ENCODE measurements at places on chromosomes 5 and 9.

GRCh38 chr9:126844085-126844484, 16.4 kb upstream of the ZBTB34 start:
- no peak for DNase-seq

GRCh38 chr5:181053488-181054121, 13.5 kb downstream of the BTNL9 start:
- DNase-seq = no peak

DNA sequence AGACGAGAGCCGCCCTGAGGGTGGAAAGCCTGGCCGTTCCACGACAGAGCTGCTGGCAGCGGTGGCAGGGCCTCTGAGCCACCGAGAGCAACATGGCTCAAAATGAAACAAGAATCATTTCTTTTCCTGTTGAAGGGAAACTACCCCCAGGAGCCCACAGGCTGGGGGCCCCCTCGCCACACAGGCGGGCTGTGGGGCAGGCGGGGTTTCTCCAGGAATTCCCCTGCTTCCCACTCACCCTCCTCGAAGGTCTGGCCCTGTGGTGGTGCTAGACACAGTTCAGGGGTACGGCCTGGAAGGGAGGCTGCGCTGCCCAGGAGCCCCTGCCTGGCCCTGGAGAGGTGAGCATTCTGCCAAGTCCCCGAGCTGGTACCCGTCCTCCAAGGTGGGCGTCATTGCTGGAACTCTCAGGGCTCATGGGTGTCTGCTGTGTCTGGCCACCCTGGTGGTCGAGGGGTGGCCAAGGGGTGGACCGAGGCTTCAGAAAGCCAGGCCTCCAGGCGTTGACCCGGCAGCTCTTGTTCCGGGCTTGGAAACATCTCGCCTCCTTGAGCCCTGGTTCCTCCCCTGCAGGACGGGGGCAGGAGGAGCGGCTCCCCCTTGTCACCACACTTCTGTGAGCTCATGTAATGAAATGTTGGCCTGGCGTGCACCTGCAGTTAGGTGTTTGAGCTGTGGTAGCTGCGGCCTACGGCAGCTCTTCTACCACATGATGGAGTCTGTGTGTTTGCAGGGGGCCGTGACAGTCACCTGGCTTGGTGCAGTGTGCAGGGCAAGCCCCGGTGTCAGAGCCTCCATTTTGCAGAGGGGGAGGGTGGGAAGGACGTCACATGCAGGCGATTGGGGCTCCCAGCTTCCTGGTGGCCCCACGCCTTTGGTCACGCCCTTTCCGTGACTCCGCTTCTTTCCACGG, 65.3 kb downstream of the RXRA start:
- no peak for DNase-seq

DNA sequence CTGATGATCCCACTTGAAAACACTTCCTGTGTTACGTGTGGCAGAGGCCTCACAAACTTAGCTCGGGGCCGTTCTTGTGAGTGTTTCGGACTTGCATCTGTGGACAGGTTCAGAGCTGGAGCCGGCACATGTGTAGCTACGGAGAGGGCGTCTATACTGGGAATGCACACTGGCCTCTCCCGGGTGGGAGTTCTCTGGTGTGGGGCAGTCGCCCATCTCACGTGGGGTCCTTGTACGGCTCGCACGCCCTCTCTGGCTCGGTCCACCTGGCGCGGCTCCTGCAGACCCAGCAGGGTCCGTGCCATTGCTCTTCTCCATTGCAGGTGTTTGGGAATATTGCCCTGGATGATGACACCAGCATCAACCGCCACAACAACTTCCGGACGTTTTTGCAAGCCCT, 197.9 kb downstream of the CACNA1B start:
- DNase-seq = no peak

- no peak for DNase-seq
These were observed 53.0 kb downstream of the IL31RA start for GRCh38 chr5:55904152-55904551.

DNA sequence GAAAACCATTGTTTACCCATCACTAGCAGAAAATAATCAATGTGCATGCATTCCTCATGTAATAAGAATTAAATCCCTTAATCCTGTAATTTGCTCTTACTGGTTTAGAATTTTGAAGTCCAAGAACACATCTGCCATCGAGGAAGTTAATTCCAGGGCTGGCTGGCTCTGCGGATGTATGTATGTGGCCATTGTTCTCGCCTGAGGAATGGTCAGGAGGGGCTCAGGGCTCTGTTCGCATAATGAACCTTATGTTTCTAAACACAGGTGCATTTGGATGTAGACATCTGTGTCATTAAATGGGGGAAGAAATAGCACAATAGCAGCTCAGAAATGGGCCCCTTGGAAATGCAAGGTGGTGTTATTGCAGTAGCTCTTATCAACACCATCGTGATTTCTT, 148.6 kb upstream of the GAS1 start:
- no peak for DNase-seq

Data from erythroblast (primary cell).